ENCODE measurements at places on chromosomes 7 and 10.

DNA sequence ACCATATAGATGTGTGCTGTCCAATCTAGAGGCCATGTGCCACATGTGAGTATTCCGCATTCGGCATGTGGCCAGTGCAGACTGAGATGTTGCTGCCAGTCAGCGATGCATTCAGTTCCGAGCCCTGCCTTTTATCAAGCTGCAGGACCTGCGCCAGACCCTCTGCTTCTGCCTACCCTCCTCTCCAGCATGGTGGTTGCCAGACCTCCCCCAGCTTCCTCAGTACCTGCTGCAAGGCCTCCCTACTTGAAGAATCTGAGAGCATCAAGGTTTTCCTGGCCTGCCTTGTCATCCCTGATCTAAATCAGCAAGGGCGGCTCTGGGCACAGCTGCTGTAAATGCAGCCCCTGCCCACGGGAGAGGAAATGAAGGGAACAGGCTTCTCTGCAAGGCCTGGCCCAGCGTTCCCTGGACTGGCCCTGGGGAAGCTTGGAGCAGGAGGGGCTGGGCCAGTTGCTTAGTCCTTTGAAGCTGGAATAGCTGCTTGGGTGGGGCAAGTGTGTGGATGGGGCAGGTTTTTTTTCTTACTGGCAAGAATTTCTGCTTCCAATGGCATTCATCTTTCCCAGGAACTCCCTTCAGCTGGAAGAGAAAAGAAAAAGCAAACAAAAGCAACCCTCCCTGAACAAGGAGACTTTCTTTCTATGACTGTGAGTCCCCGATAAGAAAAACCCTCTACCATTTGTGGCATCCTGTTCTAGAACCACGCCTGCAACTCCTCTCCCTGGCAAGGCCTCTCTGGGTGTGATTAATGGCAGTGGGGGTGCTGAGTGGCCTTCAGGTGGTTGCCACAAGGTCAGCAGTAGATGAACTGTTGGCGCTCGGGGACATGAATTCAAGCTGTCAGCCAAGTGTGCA is 93.0 kb downstream of the NHLRC2 start:
- DNase-seq: no peak

DNA sequence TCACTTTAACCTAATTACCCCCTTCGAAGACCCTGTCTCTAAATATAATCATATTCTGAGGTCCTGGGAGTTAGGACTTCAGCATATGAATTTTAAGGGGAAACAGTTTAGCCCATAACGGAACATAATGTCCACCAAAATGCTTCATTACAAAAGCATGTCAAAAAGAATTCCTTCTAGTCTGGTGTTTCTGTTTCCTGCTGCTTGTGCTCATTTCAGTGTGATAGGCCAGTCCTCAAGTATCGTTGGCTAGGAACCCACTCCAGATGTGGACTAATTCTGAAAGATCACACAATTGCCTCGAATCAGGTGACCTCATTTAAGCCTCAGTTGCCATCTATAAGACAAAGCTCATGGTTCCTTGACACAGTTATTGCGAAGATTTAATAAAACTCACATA is 29.6 kb downstream of the INPP5F start:
- no peak for DNase-seq

GRCh38 chr7:142800699-142801260 is 30.0 kb downstream of the PRSS2 start:
- no peak for DNase-seq

DNA sequence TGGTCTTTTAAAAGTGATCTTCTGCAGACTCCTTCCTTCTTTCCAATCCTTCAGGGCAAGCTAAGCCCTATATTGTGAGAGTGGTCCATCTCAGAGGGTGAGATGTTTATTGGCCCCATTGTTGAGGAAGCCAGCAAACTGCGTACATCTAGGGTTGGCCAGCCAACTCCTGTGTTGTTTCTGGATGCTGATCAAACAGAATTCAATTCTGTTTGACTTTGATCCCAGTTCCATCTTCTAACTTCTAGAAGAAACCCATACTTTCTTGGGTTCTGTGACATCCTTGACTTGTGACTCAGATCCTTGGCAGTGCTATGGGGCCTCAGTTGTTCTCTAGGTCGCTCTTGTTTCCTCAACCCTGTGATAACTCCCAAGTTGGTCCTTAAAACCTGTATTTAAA is 116.2 kb downstream of the LSMEM1 start:
- DNase-seq: no peak

- DNase-seq: no peak
Observed at GRCh38 chr10:58846856-58847255, 329.6 kb upstream of the PHYHIPL start.

- DNase-seq: no peak
Observed at GRCh38 chr7:22569586-22570321, 69.8 kb upstream of the STEAP1B start.

- no peak for DNase-seq
Observed at GRCh38 chr7:12434012-12434642, 30.5 kb upstream of the VWDE start.

- no peak for DNase-seq
Observed at GRCh38 chr7:14598978-14599377, 303.6 kb downstream of the DGKB start.

GRCh38 chr10:96708456-96708855 is 11.9 kb downstream of the PIK3AP1 start:
- DNase-seq: no peak

DNA sequence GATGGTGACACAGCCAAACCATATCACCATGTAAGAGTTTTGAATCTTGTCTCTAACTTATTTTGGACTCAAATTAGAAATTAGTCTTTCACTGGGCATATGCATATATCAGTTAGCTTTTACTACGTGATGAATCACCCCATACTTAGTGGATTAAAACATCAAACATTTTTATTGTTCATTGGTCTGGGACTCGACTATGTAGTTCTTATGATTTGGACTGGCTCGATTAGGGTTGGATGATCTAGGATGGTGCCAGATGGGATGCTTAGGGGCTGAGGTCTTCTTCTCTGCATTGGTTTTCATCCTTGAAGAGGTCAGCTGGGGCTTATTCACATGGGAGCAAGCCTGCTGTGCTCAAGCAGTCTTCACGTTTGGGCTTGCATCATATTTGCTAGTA is 264.9 kb downstream of the EXOC4 start:
- no peak for DNase-seq

- no peak for DNase-seq
Observed at GRCh38 chr10:90790422-90790821, 67.4 kb downstream of the HTR7 start.

DNA sequence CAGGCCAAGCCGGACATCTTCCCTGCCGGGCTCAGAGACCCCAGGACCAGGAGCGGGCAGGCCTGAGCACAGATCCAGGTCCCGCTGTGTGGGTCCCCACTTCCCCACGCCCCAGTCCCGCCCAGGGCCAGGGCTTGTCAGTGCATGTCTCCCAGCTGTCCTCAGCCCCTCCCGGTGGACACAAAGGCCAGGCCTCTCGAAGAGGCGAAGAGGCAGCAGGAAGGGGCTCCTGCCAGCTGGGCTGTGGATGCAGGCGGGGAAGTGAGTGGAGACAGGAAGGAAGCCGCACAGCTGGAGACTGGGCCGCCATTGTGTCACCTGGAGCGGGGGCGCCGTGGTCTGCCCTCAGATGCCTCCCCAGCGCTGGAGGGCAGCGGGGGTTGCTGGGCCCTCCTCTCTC is 4.8 kb downstream of the GRIFIN start:
- no peak for DNase-seq

DNA sequence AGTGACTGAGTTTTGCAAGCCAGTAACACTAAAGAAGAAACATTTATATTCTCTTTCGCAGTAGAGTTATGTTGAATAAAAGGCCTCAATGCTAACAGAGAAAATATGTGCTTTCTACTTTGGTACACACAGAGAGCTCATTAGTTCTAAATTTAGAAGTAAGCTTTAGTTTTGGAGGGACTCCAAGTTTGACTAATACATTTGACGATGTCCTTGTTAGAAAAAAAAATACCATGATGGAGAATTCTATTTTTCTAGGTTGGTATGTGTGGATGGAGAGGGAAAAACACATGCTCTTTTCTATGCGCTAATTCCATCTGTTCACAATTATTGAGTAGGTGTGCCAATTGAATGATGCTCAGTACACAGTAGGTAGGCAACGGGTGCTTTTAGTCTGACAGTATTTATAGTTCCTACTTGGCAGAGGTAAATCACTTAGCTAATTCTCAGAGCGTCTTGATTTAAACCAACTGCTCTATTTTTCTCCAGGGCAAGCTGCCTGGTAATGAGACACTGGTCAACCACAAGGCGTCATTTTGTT is 327.2 kb upstream of the AKR1E2 start:
- no peak for DNase-seq

DNA sequence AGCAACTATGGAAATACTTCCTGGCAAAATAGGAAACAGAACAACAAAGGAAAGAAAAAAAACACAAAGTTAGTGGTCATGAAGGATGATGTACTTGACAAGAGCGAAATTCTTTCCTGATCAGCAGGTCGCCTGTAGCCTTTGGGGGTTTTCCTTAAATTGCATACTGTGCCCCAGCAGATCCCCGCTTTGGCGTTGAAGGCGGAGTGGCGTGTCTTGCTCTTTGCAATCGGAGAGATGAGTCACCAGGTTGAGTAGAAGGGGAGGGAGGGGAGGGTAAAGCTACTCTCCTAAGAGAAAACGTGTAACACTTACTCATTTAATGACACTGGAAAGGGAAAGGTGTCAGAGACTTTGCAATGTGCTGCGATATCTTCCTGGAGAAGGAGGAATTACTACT is 587.2 kb downstream of the SORCS1 start:
- DNase-seq: no peak

GRCh38 chr7:101705331-101705730 is 76.2 kb upstream of the MYL10 start:
- no peak for DNase-seq

DNA sequence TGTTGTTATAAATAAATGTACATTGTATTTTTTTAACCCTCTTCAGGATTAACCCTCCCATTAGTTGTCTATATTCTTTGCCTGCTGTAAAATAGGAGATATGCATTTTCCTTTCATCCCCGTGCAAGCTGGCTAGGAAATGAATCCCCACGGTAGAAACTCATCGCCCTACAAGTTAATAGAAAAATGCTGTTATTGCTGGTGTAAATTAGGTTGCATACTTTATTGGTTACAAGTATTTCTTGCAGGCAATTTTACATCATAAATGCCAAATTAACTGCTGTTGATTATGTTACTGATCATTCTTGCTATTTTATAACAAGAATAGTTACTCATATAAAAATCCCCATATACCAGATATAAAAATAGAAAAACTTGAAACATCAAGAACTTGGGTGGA is 454.2 kb upstream of the KLF6 start:
- no peak for DNase-seq

- DNase-seq: no peak
Observed at GRCh38 chr7:78225534-78225933, 427.0 kb downstream of the PHTF2 start.

- DNase-seq: no peak
Observed at GRCh38 chr10:13853854-13854253, 267.1 kb downstream of the PRPF18 start.

DNA sequence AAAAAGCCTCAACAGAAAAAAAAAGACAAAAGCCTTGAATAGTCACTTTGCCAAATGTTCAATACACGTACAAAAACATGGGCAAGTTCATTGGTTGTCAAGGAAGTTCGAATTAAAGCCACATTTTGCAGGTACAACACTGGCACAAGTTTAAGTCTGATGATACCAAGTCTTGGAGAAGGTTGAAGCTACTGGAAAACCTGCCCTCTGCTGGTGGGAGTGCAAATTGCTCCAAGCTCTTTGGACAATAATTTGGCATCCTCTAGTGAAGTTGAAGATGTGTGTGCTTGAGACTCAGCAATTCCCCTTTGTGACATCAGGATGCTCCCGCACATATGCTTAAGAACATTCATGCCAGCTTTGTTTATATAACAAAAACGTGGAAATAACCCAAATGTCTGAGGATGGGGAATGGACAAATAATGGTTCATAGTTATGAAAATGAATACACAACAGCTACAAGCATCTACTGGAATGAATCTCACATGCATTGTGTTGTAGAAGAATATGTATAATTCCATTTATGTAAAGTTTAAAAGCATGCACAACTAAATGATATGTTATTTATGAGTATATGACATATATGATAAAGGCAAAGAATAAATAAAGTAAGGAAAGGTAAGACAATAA is 120.0 kb upstream of the PLPP4 start:
- no peak for DNase-seq

DNA sequence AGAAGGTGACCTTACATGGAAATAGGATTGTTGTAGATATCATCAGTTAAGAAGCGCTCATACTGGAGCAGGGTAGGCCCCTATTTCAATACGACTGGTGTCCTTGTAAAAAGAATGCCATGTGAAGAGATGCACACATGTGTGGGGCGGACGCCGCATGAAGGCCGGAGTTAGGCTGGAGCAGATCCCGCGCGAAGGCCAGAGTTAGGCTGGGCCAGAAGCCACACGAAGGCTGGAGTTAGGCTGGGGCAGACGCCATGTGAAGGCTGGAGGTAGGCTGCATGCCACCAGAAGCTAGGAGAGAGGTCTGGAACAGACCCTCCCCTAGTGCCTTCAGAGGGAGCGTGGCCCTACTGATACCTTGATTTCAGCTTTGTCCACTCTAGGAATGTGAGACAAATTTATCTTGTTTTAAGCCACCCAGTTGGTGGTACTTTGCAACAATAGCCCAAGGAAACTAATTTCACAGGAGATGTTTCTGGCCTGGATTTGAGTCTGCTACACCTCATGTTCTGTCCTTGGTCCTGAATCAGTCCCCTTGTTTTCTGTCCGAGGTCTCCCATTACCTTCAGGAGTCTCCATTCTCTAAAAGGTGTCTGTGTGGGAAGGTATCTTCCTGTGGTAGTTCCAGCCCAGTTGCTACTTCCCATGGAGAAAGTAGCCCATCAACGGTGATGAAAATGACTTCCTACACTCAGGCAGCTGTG is 585.8 kb downstream of the LRMDA start:
- DNase-seq: no peak

DNA sequence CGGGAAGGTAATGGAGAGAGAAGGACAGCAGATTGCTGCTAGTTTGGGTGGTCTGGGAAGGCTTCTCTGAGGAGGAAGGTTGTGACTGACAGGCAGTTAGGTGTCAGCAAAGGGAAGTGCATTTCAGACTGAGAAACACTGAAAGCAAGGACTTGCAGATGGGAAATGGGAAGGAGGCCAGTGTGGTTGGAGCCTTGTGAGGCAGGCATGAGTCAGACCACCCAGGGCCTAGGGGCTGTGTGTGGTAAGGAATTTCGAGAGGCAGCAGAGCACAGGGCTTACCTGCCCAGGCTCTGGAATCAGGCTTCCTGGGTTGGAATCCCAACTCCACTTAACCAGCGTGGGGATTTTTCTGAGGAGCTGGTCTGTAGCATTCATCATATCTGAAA is 53.5 kb downstream of the NRF1 start:
- no peak for DNase-seq

Data from GM12878 (cell line).